Hepatocyte (in vitro differentiated cells): ENCODE measurements at places on chromosomes 6 and 20.

- DNase-seq = no peak
Measured at GRCh38 chr6:99619409-99619762, 12.8 kb downstream of the PRDM13 start.

- DNase-seq = no peak
Measured at GRCh38 chr6:74606582-74607071, 599.2 kb downstream of the COL12A1 start.

GRCh38 chr6:44540881-44541280, 153.4 kb downstream of the CDC5L start:
- DNase-seq = no peak

- no peak for DNase-seq
Measured at GRCh38 chr20:10563935-10564492, 109.8 kb downstream of the JAG1 start.

DNA sequence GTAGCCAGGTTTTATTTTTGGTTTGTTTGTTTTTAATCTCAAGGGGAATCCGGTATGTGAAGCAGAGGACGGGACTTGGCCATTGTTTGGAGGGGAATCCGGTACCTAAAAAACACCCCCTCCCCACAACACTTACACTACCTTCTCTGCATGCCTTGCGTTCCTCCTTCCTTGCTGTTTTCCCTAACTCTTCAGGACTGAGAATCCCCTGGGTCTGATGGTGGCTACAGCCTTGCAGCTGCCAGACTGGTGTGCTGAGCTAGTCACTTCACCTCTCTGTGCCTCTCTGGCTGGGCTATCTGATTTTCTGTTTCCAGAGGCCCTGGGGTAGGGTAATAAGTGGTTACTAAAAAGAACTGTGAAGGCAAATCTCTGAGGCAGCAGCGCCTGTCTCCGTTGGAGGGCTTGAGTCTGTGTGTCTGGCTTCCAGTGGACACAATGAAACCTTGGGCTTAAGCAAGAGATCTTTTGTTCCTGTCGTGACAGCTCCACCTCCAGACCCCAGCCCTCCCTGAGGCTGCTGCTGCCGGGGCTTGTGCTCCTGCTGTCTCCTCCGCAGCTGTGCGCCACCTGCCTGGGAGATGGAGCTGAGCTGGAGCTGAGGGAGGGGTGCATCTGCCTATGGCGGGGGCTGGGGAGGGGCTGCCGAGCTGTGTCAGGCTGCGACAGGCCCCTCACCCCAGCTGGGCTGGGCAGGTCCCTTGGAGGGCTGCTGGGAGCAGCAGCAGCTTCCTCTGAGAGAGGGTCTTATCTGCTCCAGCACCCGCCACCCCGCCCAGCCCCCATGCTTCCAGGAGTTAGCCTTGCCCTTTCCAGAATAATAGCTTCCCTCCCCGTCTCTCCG, 65.8 kb upstream of the CCDC167 start:
- peak; percentile 59 for DNase-seq

DNA sequence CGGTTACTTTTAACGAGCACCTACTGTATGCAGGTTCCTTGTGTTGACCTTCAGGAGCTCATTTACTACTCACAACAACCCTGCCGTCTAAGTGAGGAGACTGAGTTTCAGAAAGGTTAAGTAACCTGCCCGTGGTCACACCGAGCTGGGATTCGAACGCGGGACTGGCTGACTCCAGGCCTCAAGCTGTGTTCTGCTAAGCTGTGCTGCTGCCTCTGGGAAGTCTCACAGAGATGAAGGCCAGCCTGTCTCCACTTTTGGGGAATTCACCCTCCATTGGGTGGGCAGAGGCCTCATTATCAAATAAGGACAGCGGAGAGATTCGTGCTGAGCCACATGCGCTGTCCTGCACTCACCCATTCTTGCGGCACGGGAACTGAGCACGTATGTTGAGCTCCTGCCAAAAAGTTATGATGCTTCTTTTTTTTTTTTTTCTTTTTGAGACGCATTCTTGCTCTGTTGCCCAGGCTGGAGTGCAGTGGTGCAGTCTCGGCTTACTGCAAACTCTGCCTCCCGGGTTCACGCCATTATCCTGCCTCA, 25.9 kb upstream of the MYT1 start:
- no peak for DNase-seq

DNA sequence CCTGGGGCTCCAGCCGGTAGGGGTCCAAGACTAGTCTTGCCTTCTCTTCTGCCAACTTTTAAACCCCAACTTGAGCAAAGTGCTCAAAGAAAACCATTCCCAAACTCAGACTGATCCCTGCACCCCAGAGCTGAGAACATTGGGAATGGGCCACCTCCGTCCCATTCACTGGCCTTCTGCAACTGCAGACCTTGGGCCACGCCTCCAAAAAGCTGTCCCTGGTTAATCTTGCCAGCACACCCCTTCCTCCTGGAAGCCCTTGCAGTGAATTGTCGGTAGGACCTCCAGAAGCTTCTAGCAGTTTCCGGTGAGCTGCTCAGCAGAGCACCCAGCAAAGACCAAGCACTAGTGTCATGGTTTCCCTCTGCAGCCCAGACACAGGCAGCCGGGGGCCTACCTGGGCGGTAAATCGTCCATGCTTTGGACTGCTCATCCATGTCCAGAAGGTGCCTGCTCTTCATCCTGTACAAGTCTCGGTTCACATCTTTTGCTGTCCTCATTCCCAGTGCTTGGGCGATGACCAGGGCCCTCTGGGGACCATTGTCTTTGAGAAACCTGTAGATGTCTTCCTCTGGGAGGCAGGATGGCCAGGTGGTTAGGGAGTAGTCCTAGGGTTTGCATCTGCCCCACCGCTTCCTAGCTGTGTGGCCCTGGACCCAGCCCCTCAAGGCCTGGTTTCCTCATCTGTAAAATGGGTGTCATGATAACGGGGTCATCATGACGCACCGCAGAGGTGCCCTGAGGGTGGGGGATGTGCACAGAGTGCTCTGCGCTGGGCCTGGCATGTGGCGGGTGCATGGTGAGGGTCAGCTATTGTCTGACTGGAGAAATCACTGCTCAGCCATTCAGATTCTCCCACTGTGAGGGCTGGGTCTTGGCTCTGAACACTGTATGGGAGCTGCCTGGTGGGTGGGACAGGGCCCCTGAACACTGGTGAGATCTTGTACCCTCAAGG, 5.5 kb downstream of the ZBP1 start:
- no peak for DNase-seq

DNA sequence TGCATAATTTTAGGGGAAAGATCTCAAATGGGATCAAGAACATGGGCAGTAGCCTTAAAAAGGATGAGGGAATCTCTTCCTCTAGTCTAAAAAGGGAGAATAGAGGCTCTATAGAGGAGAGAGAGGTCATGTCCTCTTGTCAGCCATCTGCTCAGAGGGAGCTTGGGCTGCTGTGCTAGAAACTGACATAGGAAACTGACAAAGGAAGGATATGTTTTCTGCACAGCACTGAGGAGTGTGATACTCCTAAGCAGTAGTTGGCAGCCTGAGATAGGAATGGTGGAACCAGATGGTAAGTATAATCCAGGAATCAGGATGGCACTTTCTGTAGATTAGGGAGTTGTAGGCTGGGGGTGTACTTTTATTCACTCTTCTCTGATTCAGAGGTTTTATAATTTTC, 59.2 kb downstream of the PTPRA start:
- DNase-seq = no peak

DNA sequence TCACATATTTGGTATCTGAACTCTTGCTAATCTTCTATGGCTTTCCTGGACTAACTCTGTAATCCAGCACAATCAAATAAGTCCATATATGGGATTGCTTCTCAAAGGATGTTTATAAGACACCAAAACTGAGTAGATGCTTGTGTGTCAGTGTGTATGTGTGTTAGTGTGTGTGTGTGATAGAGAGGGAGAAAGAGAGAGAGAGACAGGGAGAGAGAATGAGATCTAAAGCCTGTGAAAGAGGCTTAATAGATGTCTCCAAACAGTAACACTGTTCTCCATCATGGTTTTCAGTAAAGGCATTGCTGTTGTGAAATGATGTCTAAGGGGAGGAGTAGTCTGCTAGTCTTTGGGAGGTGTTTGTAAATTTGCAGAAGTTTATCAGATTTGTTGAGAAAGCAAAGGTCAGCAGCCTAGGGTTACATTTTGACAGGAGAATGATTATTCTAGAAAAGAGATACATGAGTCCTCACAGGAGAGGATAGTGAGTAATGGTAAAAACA, 73.9 kb upstream of the MLIP start:
- DNase-seq = no peak
